ENCODE measurements at places on chromosomes 1 and 21. TPM values are rescaled to one million over a fixed set of nuclear protein-coding genes. Genes with fewer than 3 reads are reported as not detected.

TENT5C gene
- 9.6 TPM for polyA plus RNA-seq

USH2A gene
- polyA plus RNA-seq = 0.03 TPM

F3 gene
- 25.4 TPM for polyA plus RNA-seq

KRTAP19-3 gene
- polyA plus RNA-seq = not detected

POFUT2 gene
- polyA plus RNA-seq = 25.8 TPM

IL19 gene
- not detected for polyA plus RNA-seq

PSMB2 gene
- 50.5 TPM for polyA plus RNA-seq

HSPA13 gene
- polyA plus RNA-seq = 3.0 TPM

ELF3 gene
- polyA plus RNA-seq = 0.15 TPM

- no peak for DNase-seq
These were observed 23.7 kb downstream of the KCNC4 start for GRCh38 chr1:110233861-110234260.

GRCh38 chr1:215584389-215584788, 17.3 kb downstream of the KCTD3 start:
- DNase-seq = no peak

DNA sequence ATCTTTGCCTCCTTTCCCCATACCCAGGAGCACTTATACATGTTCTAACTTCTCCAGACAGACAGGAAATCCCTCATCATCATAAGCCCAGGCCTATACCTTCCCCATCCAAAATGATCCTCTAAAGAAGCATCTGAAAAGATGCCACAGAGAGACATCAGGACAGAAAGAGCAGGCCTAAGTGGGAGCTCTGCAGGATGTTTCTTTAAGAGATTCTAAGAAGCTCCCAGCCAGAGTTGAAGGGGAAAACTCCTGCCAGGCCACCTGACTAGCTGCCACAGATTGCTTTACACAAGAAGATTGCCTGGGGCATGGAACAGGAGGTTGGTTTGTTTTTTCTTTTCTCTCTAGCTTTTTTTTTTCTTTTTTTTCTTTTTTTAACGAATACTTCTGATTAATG, 275.8 kb downstream of the VAV3 start:
- no peak for DNase-seq

- peak; percentile 24 for DNase-seq
These were observed 238.4 kb downstream of the PLA2G4A start for GRCh38 chr1:187067160-187067559.

DNA sequence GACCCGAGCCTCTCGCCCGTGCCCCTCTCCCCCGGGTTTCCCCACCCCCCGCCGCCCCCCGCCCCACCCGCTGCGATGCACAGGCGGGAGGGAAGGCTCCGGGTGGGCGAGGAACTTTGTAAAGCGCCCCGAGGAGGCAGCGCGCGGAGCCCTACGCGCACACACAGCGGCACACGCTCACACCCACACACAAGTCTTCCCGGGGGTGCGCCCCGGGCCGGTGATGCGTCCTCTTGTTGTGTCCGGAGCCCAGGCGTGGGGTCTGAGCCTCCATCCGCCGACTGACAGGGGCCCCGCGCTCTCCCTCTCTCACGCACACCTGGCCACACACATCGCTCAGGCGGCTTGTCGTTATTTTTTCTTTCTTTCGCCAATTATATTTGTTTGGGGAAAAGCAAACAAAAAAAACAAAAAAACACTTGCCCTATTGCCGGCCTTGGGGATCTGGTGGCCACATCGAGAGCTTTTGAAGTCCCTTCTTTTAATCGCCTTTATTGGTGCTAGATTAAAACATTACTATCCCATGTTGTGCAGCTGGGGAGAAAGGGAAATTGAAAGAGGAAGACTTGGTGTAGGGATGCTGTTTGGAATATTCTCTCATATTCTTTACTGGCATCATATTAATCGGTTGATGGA, 770 bp downstream of the NTNG1 start:
- no peak for DNase-seq

DNA sequence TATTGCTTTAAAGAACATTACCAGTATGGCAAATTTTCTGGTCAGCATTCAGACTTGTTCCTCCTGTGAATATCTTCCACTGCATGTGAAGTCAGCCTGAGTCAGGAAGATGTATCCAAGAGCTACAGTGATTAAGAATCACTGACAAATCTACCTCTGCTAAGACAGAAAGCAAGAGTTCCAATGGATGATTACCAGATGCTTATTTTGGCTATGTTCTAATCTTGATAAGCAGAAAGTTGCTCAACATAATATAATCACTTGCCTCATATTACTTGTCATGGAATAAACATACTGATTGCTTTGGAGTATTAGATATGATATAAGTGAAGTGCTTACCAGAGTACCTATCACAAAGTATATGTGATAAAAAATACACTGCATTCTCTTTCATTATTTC, 738.1 kb downstream of the ADGRL2 start:
- DNase-seq = no peak

GRCh38 chr1:69739251-69739605, 171.5 kb downstream of the LRRC7 start:
- DNase-seq = no peak

GRCh38 chr1:214943054-214943453, 139.5 kb upstream of the KCNK2 start:
- no peak for DNase-seq

Measured in heart left ventricle (tissue), 16 donors.